ENCODE measurements at places on chromosomes 2 and 18.

- no peak for DNase-seq
Observed at GRCh38 chr18:22346401-22346952, 71.2 kb downstream of the CTAGE1 start.

- DNase-seq: no peak
Observed at GRCh38 chr2:113940891-113941290, 51.0 kb downstream of the ACTR3 start.

DNA sequence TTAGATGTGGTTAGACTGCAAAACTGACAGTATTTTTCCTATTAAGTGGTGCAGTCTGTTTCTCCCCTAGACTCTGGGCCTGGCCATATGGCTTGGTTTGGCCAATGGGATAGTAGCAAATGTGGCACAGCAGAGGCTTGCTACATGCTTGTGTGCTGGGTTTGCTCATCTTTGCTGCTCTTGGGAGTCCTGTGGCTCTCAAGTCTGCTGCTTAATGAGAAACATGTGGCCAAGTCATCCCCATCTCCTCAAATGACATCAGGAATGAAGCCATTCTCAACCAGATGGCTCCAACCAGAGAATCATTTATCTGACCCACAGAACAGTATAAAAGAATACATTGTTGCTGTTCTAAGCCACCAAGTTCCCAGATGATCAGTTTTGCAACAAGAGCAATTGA, 57.1 kb upstream of the PAX3 start:
- no peak for DNase-seq

- DNase-seq: peak; percentile 11
Observed at GRCh38 chr2:120739438-120740090, 3.9 kb downstream of the GLI2 start.

DNA sequence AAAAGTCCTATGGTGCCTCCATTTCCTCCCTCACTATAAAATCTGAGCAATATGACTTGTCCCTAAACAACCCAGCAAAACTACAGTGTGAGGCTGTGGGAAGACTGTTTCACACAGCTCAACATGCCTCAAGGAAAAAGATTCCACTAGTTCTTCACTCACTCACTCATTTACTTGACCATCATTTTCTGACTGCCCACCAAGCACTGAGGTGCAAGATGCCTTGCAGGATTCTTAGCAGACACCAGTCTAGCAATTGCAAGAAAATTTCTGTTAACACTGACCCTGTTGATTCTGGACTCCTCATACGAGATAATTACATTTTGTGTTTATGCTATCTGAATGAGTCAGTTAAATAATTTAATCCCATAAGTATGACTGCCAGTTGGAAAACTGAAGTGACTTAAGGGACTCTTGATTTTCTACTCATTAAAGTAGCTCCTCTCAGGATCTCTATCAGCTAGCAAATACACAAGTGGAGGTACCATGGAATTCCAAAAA, 51.9 kb upstream of the PCBP1 start:
- DNase-seq: no peak

GRCh38 chr2:216535454-216535995, 36.9 kb downstream of the RPL37A start:
- DNase-seq: no peak

- DNase-seq: no peak
Observed at GRCh38 chr2:70716131-70716743, 51.8 kb downstream of the ADD2 start.
